ENCODE measurements at places on chromosomes 6 and 20. TPM values are rescaled to one million over a fixed set of nuclear protein-coding genes. Genes with fewer than 3 reads are reported as not detected.

The METTL24 gene
- polyA plus RNA-seq = not detected

The SCRT2 gene
- polyA plus RNA-seq = not detected

The VSX1 gene
- polyA plus RNA-seq = not detected

The KCNK16 gene
- not detected for polyA plus RNA-seq

The KIFC1 gene
- polyA plus RNA-seq = not detected

The PTGIS gene
- not detected for polyA plus RNA-seq

The LHFPL5 gene
- polyA plus RNA-seq = not detected

The SLC52A3 gene
- polyA plus RNA-seq = not detected

- H3K27me3 ChIP-seq = no peaks in the 10 kb centered on the region
- no peak overlapping the region for H3K4me3 ChIP-seq
- H3K4me1 ChIP-seq = no peaks in the 10 kb centered on the region
- no peak for DNase-seq
- H3K27ac ChIP-seq = no peak overlapping the region
These were observed 123.2 kb downstream of the TINAG start for GRCh38 chr6:54431466-54431865.

GRCh38 chr6:36267731-36268477 lies 2.0 kb upstream of the PNPLA1 start:
- no peak for DNase-seq
- no peak overlapping the region for H3K27ac ChIP-seq

DNA sequence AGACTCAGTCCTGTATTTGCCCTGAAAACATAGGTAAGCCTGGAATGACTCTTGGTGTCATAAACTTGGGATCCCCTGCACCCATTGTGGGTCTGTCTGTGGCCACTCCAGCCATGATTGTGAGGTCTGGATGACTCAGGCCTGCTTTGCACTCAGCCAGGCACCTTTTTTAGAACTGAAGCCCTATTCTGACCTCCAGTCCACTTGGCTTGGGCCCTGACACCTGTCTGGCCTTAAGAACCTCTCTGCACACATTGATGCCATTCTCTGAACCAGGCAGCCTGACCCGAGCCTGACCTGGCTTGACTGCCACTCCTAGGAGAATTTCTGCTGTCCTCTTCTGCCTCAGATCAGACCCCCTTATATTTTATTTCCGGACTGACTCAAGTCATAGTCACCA lies 383.7 kb downstream of the MAFB start:
- DNase-seq = no peak
- no peak overlapping the region for H3K27ac ChIP-seq
- no peaks in the 10 kb centered on the region for H3K36me3 ChIP-seq

GRCh38 chr6:2412731-2413130 lies 167.3 kb upstream of the GMDS start:
- H3K4me3 ChIP-seq = no peak overlapping the region
- H3K27me3 ChIP-seq = no peaks in the 10 kb centered on the region
- no peak overlapping the region for H3K27ac ChIP-seq
- no peak for DNase-seq

DNA sequence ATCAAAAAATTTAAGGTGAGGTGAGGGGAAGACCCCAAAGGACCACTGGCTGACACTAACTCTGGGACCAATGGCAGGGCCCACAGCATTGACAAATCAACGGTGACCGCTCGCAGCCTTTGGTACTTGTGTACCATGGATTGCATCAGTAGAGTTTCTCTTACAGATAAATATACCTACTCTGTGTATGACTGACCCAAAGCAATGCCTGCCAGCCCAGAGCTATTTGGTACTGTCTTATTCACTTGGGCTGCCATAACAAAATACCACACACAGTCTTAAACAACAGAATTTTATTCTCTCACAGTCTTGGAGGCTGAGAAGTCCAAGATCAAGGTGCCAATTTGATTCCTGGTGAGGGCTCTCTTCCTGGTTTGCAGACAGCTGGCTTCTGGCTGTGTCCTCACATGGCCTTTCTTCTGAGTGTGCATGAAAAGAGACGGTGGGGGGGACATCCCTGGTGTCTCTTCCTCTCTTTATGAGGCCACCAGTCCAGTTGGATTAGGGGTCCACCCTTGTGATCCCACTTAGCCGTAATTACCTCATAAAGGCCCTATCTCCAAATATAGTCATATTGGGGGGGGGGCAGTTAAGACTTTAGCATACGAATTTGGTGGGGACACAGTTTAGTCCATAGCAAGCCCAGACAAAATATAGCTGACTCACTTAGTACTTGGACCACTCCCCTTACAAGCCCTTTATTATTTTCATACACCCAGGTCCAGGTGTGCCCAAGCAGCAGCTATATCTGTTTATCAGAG lies 336.3 kb downstream of the CD83 start:
- H3K36me3 ChIP-seq = peaks cover 13% of the 10 kb centered on the region
- no peaks in the 10 kb centered on the region for H3K27me3 ChIP-seq
- H3K27ac ChIP-seq = peak overlapping the region; percentile 91
- peak overlapping the region; percentile 70 for H3K4me3 ChIP-seq
- peaks cover 52% of the 10 kb centered on the region for H3K4me1 ChIP-seq
- no peak for DNase-seq

GRCh38 chr20:46937157-46937523 lies 42.5 kb downstream of the EYA2 start:
- no peak overlapping the region for H3K27ac ChIP-seq
- no peak overlapping the region for H3K4me3 ChIP-seq
- H3K4me1 ChIP-seq = no peaks in the 10 kb centered on the region
- DNase-seq = no peak
- H3K36me3 ChIP-seq = no peaks in the 10 kb centered on the region

DNA sequence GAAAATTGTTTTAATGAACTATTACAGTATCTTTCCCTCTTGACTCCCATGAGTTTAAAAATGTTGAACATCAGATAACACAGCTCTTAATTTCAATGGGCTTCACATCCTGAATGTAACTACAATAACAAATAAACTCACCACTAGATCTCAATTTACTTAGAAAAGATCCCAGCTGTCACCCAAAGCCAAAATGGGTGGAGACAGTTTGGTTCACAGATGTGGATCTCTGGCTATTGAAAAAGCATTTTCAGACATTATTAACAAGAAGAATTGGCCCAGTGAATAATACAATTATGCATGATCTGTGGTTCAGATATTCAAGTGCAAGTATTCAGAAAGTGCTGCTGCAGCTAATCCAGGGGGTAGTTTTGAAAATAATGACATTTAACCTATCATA lies 184.7 kb upstream of the RALGAPA2 start:
- no peak overlapping the region for H3K27ac ChIP-seq
- no peak for DNase-seq
- no peaks in the 10 kb centered on the region for H3K36me3 ChIP-seq
- no peaks in the 10 kb centered on the region for H3K4me1 ChIP-seq

DNA sequence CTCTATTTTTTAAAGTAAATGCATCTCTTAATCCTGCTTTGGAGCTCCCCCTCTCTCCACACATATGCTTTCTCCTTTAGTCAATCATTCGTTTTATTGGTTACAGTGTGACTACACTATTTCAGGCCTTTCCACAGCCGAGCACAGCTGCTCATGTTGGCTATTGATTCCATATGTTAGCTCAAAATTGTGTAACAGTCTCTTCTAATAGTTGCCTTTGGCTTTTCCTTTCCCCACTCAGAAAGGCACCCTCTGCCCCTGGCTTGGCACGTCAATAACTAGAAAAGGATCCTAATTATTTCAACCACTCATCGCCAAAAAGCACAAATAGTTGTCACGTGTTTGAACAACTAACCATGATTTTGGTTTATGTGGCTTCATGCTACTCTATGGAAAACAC lies 410.3 kb upstream of the SLC35B3 start:
- no peaks in the 10 kb centered on the region for H3K36me3 ChIP-seq
- DNase-seq = no peak
- H3K27me3 ChIP-seq = no peaks in the 10 kb centered on the region
- H3K27ac ChIP-seq = no peak overlapping the region
- H3K4me1 ChIP-seq = no peaks in the 10 kb centered on the region

- H3K27ac ChIP-seq = peak overlapping the region; percentile 54
- no peaks in the 10 kb centered on the region for H3K36me3 ChIP-seq
- no peak overlapping the region for H3K4me3 ChIP-seq
- no peaks in the 10 kb centered on the region for H3K4me1 ChIP-seq
- H3K27me3 ChIP-seq = no peaks in the 10 kb centered on the region
- DNase-seq = no peak
These were observed 317.0 kb upstream of the SULF2 start for GRCh38 chr20:48102076-48102787.

- H3K4me3 ChIP-seq = no peak overlapping the region
- no peak overlapping the region for H3K27ac ChIP-seq
- H3K27me3 ChIP-seq = no peaks in the 10 kb centered on the region
- H3K36me3 ChIP-seq = no peaks in the 10 kb centered on the region
- H3K4me1 ChIP-seq = no peaks in the 10 kb centered on the region
These were observed 158.6 kb upstream of the RIMS1 start for GRCh38 chr6:71727632-71728294.

- peaks cover 18% of the 10 kb centered on the region for H3K27me3 ChIP-seq
- no peaks in the 10 kb centered on the region for H3K4me1 ChIP-seq
- DNase-seq = no peak
- no peaks in the 10 kb centered on the region for H3K36me3 ChIP-seq
- H3K27ac ChIP-seq = no peak overlapping the region
These were observed 4.8 kb downstream of the TRIM10 start for GRCh38 chr6:30156262-30156599.

DNA sequence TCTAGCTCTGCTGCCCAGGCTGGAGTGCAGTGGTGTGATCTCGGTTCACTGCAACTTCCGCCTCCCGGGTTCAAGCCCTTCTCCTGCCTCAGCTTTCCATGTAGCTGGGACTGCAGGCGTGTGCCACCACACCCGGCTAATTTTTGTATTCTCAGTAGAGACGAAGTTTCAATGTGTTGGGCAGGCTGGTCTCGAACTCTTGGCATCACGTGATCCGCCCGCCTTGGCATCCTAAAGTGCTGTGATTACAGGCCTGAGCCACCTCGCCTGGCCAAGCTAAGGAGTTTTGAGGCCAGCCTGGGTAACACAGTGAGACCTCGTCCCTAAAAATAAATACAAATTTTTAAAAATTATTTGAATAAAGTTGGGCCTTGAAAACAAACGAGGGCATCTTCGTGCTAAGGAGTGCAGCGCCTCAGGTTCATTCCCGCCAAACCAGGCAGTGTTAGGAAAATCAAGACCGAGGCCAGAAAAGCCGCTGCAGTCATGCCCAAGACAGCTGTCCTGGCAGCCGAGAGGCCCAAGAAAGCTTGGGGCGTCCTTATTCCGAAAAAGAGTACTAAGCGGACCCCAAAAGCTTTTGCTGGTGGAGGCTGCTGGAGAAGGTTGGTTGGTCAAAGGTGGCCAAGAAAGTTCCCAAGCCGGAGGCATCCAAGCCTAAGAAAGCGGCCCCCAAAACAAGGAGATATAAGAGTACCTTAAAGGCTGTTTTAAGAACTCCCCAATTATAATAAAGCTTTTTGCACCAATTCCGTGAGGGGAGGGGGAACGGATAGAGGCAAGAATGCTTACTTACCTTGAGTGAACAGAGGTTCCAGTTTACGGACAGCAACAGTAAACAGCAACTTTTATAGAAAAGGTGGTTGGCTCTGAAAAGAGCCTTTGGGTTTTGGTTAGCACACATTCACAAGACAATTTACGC lies 109.0 kb downstream of the HFE start:
- H3K36me3 ChIP-seq = no peaks in the 10 kb centered on the region
- peak overlapping the region; percentile 99 for H3K4me3 ChIP-seq
- peak overlapping the region; percentile 94 for H3K27ac ChIP-seq

- no peak overlapping the region for H3K27ac ChIP-seq
- peak overlapping the region; percentile 96 for H3K4me3 ChIP-seq
- no peak for DNase-seq
These were observed 240.4 kb downstream of the PHACTR1 start for GRCh38 chr6:12956991-12957320.

GRCh38 chr6:47292027-47292426 lies 17.7 kb downstream of the TNFRSF21 start:
- no peak for DNase-seq
- H3K36me3 ChIP-seq = no peaks in the 10 kb centered on the region
- H3K4me3 ChIP-seq = no peak overlapping the region
- no peak overlapping the region for H3K27ac ChIP-seq
- H3K27me3 ChIP-seq = no peaks in the 10 kb centered on the region
- H3K4me1 ChIP-seq = no peaks in the 10 kb centered on the region

- H3K4me3 ChIP-seq = no peak overlapping the region
- H3K27ac ChIP-seq = no peak overlapping the region
- H3K27me3 ChIP-seq = no peaks in the 10 kb centered on the region
- H3K4me1 ChIP-seq = no peaks in the 10 kb centered on the region
- DNase-seq = no peak
- H3K36me3 ChIP-seq = no peaks in the 10 kb centered on the region
These were observed 11.0 kb upstream of the TPD52L1 start for GRCh38 chr6:125142618-125143017.

- no peak for DNase-seq
- no peaks in the 10 kb centered on the region for H3K36me3 ChIP-seq
- no peaks in the 10 kb centered on the region for H3K4me1 ChIP-seq
- H3K27ac ChIP-seq = no peak overlapping the region
These were observed 47.6 kb downstream of the CDH4 start for GRCh38 chr20:61299618-61300017.

DNA sequence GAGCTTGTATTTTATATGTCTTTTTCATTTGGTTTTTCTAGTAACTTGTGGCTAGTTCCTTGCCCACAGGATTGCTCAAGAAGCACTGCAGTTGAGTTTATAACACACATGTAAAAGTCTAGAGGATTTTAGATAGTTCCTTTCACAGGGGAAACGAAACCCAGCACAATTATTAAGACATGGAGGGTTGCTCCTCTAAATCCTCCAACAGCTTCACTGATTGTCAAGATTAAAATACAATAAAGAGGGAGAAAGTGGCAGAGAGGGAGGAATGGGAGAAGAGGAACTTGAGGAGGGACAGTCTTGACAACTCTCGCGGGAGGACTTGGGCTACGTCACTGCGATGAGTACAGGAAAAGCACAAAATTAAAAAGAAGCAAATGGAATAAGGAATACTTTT lies 9.7 kb upstream of the TBC1D7 start:
- peak overlapping the region; percentile 44 for H3K4me3 ChIP-seq
- no peaks in the 10 kb centered on the region for H3K27me3 ChIP-seq
- DNase-seq = no peak
- H3K4me1 ChIP-seq = peaks cover 43% of the 10 kb centered on the region
- H3K27ac ChIP-seq = peak overlapping the region; percentile 77

DNA sequence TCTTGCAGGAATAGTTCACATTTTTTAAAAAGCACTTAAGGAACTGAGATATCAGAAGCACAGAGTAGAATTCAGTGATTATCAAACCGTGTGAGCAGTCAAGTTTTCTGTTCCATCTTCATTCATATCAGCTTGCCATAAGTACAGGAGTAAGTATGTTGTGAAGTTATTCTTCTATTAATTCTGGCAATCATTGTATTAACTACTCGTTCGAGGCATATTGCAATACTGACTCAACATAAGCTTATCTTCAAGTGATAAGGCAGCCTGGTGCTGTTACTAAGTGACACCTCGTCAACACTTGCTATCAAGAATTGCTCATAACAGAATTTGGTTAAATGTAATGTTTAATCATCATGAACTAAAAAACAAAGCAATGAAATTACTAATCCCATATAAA lies 75.7 kb upstream of the SNX9 start:
- no peak overlapping the region for H3K4me3 ChIP-seq
- no peak overlapping the region for H3K27ac ChIP-seq
- H3K27me3 ChIP-seq = no peaks in the 10 kb centered on the region
- peaks cover 21% of the 10 kb centered on the region for H3K4me1 ChIP-seq
- no peak for DNase-seq
